ENCODE measurements at places on chromosomes 4 and X.

GRCh38 chrX:25810202-25810601 is 327.9 kb upstream of the MAGEB18 start:
- no peak for DNase-seq

GRCh38 chr4:25575611-25576010 is 80.0 kb upstream of the SLC34A2 start:
- DNase-seq: no peak

- DNase-seq: no peak
These were observed 51.1 kb upstream of the PPP2R3B start for GRCh38 chrX:437661-438390.

DNA sequence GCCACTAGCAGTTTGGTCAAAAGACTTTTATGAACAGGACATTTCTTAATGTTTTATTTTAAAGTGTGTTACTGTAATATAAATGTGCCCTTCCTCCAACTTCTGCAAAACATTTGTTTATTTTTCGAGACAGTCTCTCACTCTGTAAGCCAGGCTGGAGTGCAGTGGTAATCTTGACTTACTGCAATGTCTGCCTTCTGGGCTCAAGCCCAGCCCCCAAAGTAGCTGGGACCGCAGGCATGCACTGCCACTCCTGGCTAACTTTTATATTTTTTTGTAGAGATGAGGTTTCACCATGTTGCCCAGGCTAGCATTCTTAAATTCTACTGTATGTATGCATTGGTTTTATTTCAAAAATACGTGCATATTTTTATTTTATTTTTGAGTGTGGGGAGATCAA is 1201.9 kb downstream of the STIM2 start:
- DNase-seq: no peak

DNA sequence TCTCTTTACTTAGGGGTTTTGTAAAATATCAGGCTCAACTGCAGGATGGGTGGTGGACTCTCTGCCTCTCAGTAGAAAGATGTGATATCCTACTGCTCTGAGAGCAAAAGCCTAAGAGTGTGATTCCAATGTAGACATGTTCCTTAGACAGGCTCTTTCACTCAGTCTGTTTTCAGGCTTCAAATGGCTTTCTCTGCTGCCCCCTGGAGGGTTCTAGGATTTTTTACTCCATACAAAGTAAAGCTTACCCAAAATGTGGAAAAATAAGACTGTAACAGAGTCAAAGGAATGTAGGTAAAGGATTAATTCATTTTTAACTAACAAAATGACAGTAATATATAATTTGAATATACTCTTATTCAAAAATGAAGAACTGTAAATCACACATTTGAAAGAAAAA is 32.1 kb downstream of the ZGRF1 start:
- DNase-seq: peak; percentile 3

DNA sequence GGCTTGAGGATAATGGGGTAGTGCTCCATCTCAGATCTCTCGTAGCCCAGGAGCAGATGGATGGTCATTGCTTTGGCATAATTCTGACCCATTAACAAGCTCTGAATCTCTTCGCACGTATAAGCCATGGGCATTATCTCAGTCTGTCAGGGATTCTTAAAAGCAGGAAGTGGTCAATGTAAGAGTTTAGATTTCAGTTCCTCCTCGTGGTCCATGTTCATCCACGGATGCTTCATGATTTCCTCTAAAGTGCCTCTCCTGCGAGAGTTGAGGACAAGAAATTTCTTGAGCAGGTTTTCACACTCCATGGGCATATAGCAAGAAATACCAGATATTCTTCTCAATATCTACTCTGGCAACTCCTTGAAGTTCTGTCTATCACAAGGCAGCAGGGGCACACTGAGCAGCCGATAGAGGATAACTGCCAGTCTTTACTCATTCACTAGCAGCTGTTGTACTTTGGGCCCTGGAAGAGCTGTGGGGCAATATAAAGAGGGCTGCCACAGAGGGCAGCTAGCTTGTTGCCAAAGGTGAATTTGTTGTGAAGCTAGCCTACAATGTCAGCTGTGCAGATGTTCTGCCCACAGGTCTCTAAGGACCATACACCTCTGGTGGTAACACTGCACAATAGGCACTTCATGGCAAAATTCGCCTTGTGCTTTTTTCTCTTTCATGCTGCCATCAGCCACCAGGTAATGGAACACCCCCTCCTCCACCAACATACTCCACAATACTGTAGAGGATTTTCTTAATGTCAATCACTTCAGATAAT is 52.0 kb upstream of the WDR17 start:
- DNase-seq: no peak

- DNase-seq: no peak
These were observed 20.8 kb downstream of the AMOT start for GRCh38 chrX:112819813-112820212.

DNA sequence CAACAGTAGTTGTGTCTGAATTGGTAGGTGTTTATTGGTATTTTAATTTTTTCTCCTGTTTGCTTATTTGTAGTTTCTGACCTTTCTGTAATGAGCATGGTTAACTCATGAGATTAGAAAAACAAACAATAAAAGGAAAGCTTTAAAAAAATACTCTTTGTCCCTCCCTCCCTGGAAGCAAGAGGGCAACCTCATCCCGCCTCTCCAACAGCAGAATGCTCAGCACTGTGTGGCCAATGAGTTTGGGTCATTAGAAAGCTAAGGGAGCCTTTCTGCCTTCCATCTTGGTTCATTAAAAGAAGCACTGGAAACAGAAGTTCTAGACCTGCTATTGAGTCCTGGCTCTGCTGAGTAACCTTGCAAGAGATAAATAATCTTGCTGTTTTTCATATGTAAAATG is 33.9 kb downstream of the TRPC5 start:
- DNase-seq: no peak
